ENCODE measurements at places on chromosomes 12 and 14.

- no peak for DNase-seq
Observed at GRCh38 chr14:22767323-22767589, 768 bp downstream of the OXA1L start.

GRCh38 chr14:71322655-71323250, 415.5 kb downstream of the PCNX1 start:
- no peak for DNase-seq

- DNase-seq = no peak
Observed at GRCh38 chr14:49089107-49089506, 497.1 kb downstream of the RPS29 start.

DNA sequence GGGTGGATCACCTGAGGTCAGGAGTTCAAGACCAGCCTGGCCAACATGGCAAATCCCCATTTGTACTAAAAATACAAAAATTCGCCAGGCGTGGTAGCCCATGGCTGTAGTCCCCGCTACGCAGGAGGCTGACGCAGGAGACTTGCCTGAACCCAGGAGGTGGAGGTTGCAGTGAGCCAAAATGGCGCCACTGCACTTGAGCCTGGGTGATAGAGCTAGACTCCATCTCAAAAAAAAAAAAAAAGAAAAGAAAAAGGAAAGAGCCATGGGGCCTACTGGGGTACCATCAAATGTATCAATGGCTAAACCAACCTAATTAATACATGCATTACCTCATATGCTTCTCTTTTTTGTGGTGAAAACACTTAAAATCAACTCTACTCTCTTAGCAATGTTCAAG, 10.7 kb downstream of the TFCP2 start:
- DNase-seq = no peak

GRCh38 chr12:5904969-5905368, 40.1 kb downstream of the ANO2 start:
- DNase-seq = no peak

- no peak for DNase-seq
Observed at GRCh38 chr12:123233505-123234308, 471 bp downstream of the MTRFR start.

DNA sequence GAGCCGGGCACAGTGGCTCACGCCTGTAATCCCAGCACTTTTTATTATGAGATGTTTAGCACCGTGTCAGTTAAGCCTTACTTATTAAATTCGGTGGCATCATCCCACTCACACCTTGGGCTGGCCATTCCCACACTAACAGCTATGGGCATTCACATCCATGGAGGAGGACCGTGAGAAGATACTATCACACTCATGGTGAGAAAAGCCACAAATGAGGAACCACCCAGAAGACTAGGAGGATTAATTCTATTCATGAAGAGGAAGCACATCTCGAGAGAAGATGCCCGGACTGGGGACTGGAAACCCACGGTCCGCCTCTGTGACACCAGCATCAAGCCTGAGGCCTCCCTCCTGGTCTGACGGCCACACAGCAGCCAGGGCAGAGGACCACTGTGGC, 4.9 kb downstream of the CDC42BPB start:
- DNase-seq = no peak

GRCh38 chr14:57073986-57074385, 194.7 kb downstream of the EXOC5 start:
- no peak for DNase-seq

GRCh38 chr12:47219243-47219642, 139.5 kb upstream of the AMIGO2 start:
- no peak for DNase-seq

- DNase-seq = no peak
Observed at GRCh38 chr14:75831952-75832351, 149.8 kb downstream of the TGFB3 start.
